ENCODE measurements at places on chromosomes 12 and 14.

- DNase-seq: no peak
Observed at GRCh38 chr12:121903202-121903601, 14.6 kb downstream of the PSMD9 start.

DNA sequence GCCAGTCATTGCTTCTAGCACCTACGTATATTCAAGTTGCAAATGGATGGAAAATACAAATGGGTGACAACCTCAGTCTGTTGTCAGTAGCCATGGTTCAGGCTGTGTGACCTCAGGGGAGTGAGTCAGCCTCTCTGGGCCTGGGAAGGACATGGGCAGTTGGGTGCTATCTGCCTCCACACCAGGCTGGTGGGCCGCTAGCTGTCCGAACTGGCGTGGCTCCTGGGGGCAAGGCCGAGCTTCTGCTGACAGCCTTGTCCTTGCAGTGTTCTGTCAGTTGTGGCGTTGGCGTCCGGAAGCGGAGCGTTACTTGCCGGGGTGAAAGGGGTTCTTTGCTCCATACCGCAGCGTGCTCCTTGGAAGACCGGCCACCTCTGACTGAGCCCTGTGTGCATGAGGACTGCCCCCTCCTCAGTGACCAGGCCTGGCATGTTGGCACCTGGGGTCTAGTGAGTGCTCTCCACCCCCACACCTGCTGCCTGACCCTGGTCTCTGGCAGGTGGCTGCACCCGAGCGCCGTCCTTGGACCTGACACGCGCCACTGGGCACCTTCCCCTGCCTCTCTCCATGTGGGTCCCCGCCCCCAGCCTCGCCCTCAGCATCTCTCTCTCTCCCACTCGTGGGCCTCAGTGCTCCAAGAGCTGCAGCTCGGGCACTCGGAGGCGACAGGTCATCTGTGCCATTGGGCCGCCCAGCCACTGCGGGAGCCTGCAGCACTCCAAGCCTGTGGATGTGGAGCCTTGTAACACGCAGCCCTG, 17.1 kb downstream of the PAPLN start:
- no peak for DNase-seq

GRCh38 chr14:73503648-73504047, 12.9 kb downstream of the RIOX1 start:
- DNase-seq: no peak

GRCh38 chr14:101628975-101629374, 67.7 kb downstream of the DIO3 start:
- no peak for DNase-seq

DNA sequence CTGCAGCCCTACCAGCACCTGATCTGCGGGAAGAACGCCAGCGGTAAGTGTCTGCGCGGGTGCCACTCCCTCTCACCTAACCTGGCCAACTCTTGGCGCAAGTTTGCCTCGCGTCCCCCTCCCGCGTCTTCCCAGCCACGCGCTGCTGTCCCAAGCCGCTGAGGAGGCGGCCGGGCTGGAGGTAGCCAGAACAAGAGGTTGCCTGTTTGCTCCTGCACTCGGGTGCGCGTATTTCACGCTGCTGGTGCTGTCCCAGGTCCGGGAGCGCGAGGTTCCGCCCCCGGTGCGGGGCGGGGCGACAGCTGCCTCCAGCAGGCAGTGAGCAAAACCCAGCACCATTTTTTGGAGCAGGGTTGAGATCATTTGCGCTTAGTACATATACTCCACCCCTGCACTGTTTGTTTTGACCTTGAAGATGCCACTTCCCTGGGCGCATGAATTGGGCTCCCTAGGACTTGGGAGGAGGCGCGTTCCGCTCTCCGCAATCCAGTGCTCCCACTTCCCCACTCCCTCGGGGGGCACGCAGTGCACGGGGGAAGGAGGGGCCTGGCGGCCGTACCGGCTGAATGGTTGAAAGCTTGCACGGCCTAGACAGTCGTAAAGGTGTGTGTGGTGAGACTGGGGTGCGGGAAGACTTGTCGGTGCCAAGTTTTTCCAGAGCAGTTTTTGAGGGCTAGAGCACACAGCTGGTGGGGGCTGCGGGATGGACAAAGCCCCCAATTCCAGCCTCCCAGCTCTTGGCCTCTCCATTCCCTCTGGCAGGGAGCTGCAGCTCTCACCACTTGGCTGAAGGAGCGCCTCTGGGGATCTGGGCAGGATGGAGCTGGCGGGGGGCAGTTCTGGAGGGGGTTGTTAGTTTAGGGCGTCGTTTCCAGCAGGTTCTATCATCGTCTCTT, 226.9 kb upstream of the CRY1 start:
- no peak for DNase-seq

GRCh38 chr14:68246074-68246785, 426.7 kb downstream of the RAD51B start:
- no peak for DNase-seq

DNA sequence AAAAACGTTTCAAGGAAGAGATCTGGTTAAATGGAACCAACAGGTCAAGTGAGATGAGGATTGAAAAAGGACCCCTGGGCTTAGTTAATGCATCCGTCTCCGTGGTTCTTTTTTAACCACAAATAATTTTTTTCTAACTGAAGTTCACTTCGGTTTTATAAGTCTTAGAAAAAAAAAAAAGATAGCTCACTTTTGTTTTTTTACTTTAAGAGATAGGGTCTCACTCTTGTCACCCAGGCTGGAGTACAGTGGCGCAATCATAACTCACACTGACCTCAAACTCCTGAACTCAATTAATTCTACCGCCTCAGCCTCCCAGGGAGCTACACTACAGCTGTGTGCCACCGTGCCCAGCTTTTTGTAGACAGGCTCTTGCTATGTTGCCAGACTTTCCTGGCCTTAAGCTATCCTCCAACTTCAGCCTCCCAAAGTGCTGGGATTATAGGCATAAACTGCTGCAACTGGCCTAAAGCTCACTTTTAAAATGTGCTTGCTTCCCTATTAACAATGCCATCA, 11.8 kb downstream of the HNRNPC start:
- no peak for DNase-seq

DNA sequence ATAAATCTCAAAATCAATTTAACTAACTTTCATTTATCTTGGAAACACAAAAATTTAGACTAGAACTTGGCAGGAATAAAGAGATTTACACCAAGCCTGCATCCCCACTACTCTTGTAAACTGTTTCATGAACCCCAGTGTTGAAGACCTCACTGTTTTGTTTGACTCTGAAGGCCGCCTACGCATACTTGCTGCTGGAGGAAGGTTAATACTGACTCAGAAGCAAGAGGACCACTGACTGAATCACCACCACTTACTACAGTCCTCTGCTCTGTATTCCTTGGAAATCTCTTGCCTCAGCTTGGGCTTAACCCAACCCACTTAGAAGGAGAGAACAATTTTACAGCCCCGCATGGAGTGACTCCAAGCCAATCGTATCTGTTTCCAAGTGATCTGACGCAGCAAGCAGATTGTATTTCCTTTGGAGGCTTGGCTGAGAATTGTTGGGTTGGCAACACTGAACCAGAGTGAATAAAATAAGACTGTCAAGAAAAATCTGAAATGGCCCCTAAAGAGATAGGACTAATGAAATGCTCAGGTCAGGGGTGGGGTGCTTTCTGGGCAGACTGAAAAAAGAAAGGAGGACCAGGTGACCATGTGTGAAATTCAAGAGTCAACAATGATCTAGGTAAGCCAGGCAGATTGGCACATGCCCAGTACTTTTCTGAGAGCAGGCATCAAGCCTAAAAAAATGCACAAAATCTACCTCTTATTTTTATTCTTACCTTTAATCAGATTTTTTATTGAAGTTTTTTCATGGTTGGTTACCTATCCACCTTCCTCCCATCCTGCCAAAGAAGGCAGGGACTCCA, 248.6 kb downstream of the ZFP36L1 start:
- DNase-seq: peak; percentile 99

DNA sequence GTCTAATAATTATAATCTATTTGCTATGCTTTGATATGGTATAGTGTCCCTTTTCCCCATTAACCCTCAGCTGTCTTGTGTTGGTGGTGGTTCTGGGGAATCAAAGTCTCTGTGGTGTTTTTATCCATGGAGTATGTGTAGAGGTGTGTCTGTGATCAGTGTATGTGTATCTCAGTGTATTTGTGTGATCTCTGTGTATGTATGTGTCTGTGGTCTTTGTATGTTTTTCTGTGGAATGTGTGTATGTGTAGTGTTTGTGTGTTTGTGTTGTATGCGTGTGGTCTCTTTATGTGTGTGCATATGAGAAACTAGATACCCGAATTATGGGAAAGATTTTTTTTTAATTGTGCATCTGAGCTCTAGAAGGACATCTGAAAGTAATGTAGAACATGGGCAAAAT, 1.1 kb downstream of the GPR33 start:
- no peak for DNase-seq

DNA sequence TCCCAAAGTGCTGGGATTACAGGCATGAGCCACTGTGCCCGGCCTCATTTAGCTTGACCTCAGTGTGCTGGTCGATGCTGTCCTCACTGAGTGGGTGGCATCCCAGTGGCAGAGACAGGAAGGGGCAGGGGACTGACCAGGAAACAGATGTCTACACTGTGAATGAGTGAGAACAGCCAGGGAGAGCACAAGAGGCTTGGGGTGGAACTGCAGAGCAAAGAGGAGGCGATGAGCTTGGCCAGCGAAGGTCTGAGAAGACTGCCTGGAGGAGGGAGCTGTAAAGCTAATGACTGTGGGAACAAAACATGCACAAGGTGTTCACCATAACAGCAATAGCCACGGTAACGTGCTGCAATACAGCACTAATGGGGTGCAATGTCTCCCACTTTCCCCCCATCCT, 57.2 kb upstream of the BEGAIN start:
- DNase-seq: no peak

- no peak for DNase-seq
Observed at GRCh38 chr12:87165733-87166375, 863.3 kb downstream of the C12orf50 start.

DNA sequence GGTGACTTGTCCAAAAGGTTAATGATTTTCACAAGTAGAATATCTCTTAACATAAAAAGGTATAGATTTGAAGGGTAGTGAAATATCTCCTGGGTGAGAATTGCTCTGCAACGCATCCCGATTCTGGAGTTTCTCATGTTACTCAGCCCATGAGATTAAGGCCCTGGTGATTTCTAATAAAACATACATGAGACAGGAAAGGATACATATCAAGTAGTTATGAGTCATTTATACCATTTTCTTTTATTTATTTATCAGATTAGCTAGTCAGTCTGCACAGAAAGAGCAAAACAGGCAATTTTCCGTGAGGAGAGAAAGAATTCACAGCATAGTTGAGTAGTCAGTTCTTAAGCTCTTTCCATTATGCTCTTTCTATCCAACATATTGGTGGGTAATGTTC, 535.6 kb upstream of the ATP2B1 start:
- no peak for DNase-seq

- peak; percentile 38 for DNase-seq
Observed at GRCh38 chr12:100987552-100988521, 193.3 kb downstream of the ANO4 start.

- DNase-seq: no peak
Observed at GRCh38 chr14:71399057-71399487, 491.8 kb downstream of the PCNX1 start.

GRCh38 chr14:35385042-35385839, 19.3 kb downstream of the NFKBIA start:
- peak; percentile 94 for DNase-seq

DNA sequence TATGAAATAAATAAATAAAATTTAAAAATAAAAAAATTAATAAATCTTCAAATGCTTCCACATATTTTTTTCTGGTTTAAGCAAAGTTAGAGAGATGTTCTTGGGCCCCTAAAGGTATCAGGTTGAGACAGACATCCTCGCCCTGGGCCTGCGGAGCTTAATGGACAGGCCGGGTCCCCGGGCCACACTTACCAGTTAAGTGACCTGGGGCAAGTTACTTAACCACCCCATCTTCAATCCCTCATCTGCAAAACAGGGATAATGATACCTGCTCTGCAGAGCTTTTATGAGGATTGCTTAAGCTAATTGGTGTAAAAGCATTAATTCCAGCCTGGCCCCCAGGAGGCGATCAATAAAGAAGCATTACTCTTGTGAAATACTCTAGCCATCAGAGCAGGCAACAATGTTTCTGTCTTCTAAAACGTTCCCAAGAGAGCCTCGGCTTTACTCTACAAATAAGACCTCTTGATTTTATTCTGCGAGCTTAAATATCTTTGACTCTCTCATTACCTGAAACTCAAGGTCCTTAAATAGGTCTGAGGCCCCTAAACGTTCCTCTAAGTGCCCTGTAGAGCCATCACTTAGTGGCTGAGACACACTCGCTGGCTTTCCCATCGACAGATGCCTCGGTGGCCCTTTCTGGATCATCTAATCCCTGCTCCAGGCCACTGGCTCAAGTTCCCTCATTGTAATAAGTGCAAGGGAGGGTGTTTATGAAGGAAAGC, 81.1 kb upstream of the DIO3 start:
- no peak for DNase-seq

Data from GM04504 (cell line).